Nephron progenitor cell (in vitro differentiated cells): ENCODE measurements at places on chromosomes 4 and X.

DNA sequence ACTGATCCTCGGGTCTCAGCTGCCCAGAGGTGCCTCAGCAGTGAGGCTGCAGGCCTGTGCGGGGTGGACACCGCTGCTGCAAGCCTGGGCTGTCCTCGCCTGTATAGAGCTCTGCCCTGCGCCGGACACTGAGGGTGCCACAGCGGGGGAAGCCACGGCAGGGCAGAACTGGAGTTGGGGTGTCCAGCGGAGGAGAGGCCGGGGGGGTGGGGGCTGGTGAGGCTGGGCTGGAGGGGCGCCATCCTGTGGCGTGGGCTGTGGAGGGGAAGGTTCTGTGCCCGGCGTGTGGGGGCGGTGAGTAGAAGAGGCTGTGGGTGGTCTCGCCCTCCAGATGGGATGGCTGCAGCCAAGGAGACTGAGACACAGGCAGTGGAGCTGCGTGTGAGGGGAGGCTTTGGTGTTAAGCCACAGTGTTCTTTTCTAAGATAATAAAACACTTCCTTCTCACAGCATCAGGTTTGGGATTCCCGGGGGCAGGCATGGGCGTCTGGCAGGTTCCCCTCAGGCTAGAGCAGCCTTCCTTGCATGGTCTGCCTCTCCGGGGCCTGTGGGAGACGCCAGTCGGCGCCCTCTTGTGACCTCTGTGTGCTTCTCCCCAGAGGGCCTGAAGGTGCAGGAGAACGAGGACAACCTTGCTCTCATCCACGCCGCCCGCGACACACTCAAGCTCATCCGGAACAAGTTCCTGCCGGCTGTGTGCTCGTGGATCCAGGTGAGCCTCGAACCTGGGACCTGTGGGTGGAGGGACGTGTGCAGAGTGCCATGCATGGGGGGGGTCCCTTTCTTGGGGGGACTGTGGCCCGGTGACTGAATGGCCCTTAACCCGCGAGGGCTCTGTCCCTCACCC lies 7.4 kb downstream of the UVSSA start:
- no peak for DNase-seq

GRCh38 chrX:1400742-1401471 lies 9.0 kb upstream of the SLC25A6 start:
- DNase-seq = no peak

DNA sequence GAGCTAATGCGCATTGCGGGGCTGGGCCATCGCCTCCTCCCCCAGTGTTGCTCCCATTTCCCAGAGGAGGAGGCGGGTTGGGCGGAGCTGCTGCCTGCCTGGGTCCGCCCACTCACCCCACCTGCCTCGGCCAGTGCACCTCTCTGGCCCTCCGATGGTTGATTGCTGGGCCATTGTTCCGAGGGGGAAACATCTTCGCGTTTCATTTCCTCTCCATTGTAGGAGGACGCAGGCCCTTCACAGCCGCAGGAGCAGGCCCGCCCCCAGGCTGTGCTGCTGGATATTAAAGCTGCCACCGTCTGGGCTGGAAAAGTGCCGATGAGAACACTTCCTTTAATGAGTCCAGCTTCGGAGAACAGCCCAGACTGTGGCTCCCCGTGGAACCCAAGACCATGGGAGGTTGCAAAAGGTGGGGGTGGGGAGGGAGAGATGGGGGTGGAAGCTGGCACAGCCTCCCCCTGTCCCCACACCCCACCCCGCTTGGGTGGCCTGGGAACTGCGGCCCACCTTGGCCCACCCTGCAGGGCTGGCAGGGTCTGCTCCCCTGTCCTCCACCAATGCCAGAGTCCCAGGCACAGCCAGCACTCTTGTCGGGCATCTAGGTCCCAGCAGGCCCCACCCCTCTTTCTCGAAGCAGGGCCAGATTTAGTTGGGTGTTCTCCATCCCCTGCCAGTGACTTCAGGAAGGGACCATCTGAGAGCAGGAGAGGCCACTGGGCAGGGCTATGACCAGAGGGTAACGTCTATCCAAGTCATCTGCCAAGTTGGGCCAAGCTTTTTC lies 96.6 kb downstream of the ADRA2C start:
- peak; percentile 31 for DNase-seq

- no peak for DNase-seq
Observed at GRCh38 chr4:62439051-62439450, 1238.9 kb downstream of the ADGRL3 start.

GRCh38 chrX:130531066-130531465 lies 129.3 kb downstream of the RBMX2 start:
- DNase-seq = no peak

DNA sequence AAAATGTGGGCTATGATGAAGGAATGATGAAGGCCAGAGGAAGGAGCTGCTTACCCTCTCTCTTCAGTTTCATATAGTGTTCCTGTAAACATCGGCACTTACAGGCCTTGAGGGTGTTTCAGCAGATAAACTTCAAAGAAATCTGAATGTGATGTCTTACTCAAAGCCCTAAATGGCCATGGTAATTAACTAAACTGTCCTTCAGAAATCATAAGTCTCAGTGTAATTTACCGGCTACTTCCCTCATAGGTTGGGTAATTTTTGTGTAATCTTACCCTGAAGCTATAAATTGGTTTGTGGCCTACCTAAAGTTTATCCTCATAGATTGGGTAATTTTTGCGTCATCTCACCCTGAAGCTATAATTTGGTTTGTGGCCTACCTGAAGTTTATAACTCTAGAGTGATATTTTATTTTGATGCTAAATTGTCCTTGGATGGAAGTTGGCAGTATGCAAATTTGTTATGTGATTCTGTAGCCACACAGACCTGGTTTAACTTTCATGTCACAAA lies 2700.3 kb downstream of the ARAP2 start:
- DNase-seq = no peak

GRCh38 chr4:73221734-73222133 lies 36.9 kb downstream of the ANKRD17 start:
- DNase-seq = no peak

DNA sequence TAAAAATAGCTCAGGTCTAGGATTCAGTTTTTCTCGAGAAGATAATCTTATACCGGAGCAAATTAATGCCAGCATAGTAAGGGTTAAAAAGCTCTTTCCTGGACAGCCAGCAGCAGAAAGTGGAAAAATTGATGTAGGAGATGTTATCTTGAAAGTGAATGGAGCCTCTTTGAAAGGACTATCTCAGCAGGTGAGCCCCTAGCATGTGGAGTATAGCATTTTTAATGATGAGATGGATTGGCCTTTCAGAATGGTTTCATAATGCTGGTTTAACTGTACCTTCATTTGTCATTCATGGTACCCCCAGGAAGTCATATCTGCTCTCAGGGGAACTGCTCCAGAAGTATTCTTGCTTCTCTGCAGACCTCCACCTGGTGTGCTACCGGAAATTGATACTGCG lies 79.4 kb downstream of the SLC10A6 start:
- DNase-seq = no peak

DNA sequence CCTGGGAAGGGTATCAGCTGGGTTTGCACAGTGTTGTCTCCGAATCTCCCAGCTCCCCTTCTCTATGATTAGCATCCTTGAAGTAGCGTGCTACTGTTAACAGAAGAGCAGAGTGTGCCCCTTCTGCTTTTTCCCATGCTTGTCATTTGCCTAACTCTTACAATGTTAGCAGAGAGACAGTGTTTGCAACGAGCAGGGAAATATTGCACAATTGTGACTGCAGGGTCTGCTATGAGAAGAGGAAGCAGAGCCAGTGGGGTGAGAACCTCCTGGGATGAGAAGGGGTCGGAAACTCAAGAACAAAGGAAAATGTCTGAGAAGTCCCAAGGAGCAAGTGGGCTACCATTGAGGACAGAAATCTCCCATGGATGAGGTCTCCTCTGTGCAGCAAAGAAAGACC lies 7.8 kb upstream of the CHRNA9 start:
- DNase-seq = no peak

DNA sequence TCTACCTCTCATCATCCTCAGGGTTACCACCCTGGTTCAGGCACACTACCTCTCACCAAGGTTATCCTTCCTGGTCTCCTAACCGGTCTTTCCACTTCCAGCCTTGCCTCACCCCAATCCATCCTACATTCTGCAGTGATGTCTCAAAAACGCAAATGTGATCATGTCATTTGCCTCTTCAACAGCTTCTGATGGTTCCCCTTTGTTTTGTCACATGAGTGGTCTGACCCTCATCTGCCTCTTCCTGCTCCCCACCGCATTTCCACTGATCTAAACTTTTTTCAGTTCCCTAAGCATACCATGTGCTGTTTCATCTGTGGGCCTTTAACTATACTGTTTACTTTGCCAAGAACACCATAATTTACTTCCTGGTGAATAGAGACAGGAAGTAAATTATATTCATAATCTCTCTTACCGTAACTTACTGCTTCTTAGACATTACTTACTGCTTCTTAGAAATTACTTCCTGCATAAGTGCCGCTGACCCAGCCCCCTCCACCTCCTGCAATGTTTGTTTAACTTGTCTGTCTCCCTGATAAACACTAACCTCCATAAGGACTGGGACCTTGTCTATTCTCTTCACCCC lies 27.1 kb upstream of the NSUN7 start:
- no peak for DNase-seq
